Activated T-helper 1 cell treated with Interleukin-2 at 50 U/mL for 16 hours (primary cell): ENCODE measurements at places on chromosomes 16 and 17.

GRCh38 chr17:78108726-78109488 lies 19.6 kb downstream of the TMC6 start:
- DNase-seq: no peak

GRCh38 chr17:37147301-37147812 lies 198.6 kb downstream of the AATF start:
- DNase-seq: no peak

GRCh38 chr17:69018687-69019086 lies 42.0 kb downstream of the ABCA9 start:
- no peak for DNase-seq

- DNase-seq: no peak
These were observed 190.0 kb downstream of the C16orf95 start for GRCh38 chr16:87127061-87127765.

- no peak for DNase-seq
These were observed 109.9 kb downstream of the METRNL start for GRCh38 chr17:83189044-83190003.

- DNase-seq: no peak
These were observed 360.6 kb upstream of the SOX9 start for GRCh38 chr17:71760062-71760720.

- no peak for DNase-seq
These were observed 17.8 kb downstream of the MPHOSPH6 start for GRCh38 chr16:82152196-82152595.

DNA sequence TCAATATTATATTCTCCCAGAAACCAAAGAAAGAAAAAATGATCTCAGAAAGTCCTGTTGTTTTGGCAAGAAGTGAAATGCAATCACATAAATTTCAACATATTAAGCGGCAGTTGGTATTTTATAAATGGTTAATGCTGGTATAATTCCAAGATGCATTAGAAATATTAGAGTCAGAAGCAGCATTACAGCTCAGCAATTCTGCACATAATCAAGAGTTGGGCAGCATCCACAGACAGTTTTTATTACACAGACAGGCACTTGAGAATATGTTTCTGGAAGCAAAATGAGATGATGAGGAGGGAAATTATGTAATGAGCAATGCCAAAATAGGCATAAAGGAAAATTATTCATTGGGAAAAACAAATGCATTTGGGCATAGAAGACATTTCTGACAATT lies 148.1 kb downstream of the KCNJ2 start:
- no peak for DNase-seq

DNA sequence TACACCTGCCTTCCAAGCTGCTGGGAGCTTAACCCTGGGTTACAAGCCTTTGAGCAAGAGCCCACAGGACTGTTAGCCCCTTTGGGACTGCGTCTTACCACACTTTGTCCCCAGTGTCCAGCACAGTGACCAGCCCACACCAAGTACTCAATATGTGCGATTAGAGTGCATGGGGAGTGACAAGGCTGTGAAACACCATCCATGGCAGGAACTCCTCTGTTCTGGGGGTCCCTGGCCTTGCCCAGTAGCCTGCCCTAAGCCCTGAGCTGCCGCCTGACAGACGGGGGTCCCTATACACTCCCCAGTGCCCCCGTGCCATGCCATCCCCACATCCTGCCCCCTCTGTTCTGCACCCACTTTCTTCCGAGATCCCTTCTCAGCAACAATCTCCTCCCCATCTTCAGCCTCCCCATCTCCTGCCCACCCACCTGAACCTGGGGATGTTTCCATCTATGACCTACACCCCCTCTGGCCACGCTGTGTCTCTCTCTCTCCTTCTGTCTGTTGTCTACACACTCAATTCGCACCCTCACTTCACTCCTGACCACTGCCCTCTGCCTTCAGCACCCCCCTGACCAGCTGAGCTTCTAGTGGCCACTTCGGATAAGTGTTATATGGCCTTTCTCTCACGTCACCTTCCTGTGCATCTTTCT lies 112.9 kb upstream of the SMURF2 start:
- no peak for DNase-seq

DNA sequence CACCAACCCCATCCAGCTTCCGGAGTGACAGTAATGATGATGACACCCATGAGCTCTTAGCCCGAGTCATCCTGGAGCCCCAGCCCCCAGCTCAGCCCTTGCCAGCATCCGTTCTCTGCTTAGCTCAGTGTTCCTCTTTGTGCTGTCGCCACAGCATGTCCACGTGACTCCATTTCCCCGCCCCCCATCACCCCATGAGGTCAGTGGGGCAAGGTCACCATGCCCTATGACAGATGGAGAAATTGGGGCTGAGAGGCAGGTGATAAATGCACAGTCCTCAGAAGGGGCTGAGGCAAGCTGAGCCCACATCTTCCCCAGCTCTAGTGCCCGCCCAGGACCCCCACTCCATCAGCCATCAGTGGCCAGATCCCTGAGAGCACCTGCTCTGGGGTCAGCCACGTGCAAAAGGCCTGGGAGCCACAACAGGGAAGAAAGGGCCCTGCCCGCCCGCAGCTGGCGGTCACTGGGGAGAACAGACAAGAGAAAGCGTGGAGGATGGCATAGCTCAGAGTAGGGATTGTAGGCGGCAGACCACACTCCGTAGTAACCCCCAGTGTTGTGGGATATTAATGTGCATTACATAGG lies 17.1 kb downstream of the ITGB4 start:
- no peak for DNase-seq

GRCh38 chr17:69093279-69093789 lies 32.6 kb upstream of the ABCA9 start:
- no peak for DNase-seq

- DNase-seq: no peak
These were observed 21.1 kb downstream of the ANKRD40 start for GRCh38 chr17:50686494-50687199.

DNA sequence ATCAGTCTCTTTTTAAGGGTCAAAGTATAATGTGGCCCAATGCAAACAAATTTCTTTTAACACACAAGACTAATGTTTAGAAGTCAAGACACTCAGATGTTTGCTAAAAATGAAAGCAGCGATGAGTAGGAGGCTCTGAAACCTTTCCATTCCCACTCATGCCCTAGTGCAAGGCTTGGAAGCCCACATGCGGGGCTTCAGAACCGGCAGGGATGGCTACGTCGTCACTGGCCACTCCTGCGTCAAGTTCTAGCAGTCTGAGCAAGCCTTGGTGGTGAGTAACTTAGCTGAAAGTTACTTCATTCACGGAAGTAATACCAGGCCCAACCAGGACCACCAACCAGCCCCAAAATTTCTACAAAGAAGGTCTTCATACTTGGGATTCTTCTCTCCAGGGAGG lies 14.8 kb upstream of the TMED6 start:
- no peak for DNase-seq

DNA sequence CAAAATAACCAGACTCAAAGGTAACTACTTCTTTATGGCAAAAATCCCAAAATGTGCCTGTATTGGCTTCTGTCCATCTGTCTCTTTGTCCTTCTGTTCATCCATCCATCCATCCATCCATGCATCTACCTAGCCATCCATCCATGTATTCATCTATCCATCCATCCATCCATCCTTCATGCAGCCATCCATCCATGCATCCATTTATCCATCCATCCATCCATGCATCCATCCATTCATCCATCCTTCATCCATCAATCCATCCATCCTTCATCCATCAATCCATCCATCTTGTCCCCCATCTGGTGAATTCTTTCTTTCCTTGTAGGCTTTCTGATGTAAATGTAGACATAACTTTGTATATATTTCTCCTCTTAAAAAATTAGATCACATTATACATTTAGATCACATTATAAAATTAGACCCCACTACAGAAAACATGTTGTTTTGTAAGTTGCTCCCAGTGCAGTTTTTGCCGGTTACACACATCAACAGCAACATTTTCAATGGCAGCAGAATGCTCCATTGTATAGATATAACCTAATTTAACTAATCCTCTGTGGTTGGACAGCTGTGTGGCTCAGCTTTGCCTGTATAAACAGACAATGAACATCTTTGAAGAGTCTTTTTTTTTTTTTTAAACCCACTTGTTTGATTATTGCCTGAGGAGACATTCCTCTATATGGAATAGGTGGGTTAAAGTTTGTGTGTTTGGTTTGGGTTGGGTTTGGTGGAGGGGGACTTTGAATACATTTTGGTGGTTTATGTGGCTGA lies 72.0 kb downstream of the MSI2 start:
- no peak for DNase-seq

GRCh38 chr17:57046749-57047148 lies 38.3 kb upstream of the AKAP1 start:
- DNase-seq: no peak

GRCh38 chr16:88585269-88585668 lies 15.1 kb downstream of the ZC3H18 start:
- DNase-seq: no peak

DNA sequence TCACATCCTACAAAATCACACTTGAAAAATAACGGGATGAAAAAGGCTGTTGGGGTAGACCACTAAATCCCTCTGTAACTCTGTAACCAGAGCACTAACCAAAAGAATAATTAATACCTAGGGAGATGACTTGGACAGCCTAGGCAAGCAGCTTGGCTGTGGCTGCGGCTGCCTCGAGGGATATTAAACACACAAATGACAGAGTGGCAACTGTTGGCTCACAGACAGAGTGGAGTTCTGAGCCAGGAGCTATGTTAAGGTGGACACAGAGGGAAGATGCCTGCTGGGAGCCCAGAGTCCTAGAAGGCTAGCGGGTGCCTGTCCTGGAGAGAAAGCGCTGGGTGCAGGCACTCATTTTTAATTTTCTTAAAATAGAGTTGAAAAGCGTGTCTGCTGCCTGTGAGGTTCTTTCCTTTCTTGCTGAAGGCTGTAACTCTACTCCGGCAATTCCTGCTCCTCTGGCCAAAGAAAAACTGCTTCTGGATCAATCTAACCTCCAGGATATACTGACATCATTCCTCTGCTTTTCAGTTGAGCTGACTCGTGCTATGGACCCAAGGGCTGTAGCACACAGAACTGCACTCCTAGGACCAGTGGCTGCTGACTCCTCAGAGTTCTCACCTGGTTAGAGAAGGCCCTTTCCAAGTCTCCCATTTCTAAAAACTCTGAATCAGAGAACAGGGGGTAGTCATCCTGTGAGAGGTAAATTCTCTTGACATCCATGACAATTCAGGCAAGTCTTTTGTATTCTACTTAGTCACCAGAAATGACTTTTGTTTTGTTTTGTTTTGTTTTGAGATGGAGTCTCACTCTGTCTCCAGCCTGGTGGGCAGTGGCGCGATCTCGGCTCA lies 147.9 kb downstream of the STX8 start:
- no peak for DNase-seq

- DNase-seq: no peak
These were observed 14.9 kb downstream of the CEP131 start for GRCh38 chr17:81207610-81208581.

DNA sequence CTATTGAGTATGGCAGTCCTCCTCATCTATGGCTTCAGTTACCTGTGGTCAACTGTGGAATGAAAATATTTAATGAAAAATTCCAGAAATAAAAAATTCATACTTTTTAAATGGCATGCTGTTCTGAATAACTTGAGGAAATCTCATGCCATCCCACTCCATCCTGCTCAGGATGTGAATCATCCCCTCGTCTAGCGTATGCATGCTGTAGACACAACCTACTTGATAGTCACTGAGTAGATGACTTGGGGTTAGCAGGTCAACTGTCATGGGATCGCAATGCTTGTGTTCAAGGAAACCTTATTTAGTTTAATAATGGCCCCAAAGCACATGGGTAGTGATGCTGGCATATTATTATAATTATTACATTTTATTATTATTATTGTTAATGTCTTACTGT lies 4.8 kb upstream of the VAC14 start:
- DNase-seq: no peak

DNA sequence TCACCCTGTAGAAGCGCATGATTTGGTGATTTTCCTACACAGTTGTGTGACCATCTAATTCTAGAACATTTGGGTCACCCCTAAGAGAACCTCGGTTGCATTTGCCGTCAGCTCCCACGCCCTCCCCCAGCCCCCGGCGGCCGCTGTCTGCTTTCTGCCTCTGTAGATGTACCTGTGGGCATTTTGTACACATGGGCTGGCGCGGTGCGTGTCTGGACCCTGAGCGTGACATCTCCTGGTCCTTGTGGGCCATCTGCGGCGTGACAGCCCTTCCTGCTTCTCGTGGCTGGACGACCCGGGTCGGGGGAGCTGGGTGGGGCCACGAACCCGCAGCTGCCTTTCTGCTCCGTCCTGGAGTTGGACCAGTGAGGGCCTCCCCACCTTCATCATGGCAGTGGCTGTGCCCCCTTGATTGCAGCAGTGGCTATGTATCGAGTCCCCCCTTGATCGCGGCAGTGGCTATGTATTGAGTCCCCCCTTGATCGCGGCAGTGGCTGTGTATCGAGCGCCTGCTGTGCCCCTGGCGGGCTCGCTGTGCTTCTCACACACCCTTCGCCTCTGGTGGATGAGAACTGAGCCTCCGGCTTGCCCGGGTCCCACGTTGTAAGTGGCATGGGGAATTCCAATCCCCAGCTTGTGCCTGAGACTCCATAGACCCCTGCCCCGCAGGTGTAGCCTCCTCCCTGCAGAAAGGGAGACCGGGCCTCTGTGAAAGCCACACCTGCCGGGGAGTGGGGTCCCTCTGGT lies 24.1 kb downstream of the GSE1 start:
- DNase-seq: no peak

DNA sequence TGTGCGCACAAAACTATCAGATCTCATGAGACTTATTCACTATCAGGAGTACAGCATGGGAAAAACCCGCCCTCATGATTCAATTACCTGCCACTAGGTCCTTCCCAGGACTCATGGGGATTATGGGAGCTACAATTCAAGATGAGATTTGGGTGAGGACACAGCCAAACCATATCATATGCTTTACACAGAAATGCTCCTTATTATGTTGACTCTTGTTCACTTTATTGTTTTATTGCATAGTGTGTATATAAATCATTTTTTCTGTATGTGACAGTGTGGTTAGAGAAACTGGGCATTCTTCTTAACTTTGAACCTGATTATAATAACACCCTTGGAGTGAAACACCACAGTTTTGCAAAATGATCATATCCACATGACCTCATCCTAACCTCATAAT lies 212.8 kb upstream of the TNRC6C start:
- no peak for DNase-seq

DNA sequence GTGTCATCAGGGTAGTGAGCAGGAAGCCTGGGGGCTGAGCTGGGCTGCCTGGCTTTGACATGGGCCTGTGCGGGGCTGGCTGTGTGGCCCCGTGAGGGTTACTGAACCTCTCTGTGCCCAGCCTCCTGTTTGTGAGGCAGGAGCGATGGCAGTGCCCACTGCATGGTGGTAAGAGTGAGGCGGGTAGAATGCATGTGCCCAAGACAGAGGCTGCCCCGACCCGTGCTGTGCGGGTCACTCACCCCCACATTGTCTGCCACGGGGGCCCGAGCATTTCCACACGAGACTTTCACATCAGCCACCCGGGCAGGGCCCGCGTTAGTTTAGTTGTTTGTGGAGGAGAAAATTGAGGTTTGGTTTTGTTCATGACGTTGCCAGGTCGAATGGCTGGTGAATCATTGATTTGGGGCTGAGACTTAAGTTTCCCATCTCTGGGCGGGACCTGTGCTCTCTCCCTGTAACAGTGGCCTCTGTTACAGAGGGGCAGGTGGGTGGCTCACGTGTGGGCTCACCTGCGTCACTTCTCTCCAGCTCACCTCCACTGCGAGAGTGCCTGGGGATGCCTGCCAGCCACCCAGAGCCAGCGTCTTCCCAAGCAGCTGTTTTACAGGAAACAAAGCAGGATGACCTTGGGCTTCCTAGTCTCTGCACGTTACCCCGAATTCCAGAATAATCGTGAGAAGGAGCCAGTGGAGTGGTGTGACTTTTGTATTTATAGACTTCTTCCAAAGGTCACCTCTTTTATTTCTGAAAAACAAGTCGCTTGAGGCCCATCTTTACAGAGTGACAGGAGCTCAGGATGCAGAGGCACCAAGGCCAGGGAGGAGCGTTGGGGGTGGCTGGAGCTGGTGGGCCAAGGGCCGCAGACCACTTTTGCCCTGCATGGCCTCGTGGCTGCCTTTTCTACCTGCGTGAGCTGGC lies 150.6 kb downstream of the RPTOR start:
- no peak for DNase-seq
